ENCODE measurements at places on chromosomes 16 and 17. TPM values are rescaled to one million over a fixed set of nuclear protein-coding genes. Genes with fewer than 3 reads are reported as not detected.

DNA sequence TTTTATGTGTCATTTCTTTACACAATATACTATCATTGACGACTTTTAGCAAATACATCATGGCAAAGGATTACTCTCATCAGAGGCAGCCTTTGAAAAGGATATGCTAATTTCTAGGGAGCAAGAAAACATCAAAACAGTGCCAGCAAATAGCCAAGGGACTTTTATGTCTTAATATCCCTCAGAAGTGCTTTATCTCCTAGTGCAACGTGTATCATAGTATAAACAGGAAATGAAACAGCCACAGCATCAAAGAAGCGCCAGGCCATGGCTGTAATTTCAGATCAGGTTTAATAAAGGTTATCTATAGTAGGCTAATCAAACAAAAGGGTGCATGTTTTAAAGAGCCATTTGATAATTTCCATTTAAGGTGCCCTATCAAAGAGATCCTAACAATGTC lies 159.9 kb downstream of the AXIN2 start:
- DNase-seq, result no peak

GRCh38 chr16:85546585-85547447 lies 66.3 kb upstream of the GSE1 start:
- no peak for DNase-seq

- no peak for DNase-seq
Observed at GRCh38 chr17:49972486-49973270, 3.7 kb downstream of the DLX4 start.

ENPP7 gene
- 136 TPM for polyA plus RNA-seq

CHCT1 gene
- not detected for polyA plus RNA-seq

MED1 gene
- 27.8 TPM for polyA plus RNA-seq

DNA sequence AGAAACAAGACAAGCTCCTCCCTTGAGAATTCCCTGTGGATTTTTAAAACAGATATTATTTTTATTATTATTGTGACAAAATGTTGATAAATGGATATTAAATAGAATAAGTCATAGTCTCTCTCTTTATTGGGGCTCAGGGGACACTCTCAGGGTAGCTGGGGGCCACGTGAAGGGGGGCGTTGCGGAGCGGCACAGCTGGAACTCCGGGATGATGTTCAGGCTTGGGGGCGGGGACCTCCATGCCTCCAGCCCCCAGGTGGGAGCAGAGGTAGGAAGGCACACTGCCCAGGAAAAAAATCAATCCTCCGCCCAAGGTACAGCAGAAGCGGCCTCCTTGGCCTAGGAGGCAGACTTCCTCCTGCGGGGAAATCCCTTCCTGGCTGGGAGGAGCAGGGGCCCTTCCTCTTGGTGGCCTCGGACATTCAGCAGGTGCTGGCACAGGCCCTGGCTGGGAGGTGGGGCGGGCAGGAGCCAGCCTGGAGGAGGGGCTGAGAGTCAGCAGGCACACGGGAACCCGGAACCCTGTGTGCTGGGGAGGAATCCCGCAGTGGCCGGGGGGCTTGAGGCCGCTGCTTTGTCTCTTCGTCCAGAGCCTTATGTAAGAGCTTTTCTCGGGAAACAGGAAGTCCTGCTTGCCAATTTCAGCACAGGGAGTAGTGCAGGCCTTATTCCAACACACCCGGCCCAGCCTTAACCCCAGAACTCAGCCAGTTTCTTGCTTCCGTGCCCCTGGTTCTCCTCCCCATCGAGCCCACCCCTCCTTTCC lies 591 bp upstream of the TNFSF13 start:
- DNase-seq, result peak; percentile 97

GRCh38 chr17:57251211-57251787 lies 5.0 kb upstream of the MSI2 start:
- no peak for DNase-seq

DNA sequence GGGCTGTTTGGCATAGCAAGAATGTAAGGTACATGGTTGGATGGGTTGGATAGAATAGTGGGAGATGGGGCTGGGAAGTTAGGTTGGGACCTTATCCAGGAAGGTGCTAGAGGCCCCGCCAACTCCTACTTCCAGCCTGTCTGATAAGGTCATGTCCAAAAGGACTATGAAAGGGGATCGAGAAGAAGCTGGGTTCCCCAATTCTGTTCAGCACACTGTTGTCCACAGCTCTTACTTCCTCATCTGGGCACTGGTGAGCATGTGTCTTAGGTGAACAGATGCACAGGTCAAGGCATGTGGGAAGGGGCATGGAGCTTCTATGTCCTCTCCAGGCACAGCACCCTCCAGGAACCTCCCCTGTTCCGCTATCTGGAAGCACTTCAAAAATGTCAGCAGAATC lies 5.6 kb upstream of the ULK2 start:
- no peak for DNase-seq

DNA sequence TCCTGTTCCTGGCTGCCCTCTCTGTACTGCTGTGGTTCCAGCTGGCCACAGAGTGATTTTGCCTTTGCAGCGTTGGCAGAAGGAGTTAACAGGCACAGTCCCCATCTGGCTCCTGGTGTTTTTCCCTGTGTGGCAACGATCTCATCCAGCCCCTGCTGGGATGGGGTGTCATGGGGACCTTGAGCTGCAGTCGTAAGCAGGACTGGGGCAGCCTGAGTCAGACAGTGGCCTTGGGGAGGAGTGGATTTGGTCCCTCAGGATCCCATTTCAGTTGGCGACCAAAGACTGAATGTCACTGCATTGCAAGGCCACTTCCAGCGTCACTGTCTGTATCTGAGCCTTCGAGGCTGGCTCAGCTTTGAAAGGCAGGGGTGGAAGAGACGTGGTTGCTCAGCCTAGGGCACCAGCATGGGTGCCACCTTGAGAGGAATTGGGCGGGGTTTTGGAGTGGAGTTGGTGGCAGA lies 11.9 kb downstream of the TMEM94 start:
- DNase-seq, result no peak

OR3A3 gene
- polyA plus RNA-seq, result not detected

CES5A gene
- not detected for polyA plus RNA-seq

DNA sequence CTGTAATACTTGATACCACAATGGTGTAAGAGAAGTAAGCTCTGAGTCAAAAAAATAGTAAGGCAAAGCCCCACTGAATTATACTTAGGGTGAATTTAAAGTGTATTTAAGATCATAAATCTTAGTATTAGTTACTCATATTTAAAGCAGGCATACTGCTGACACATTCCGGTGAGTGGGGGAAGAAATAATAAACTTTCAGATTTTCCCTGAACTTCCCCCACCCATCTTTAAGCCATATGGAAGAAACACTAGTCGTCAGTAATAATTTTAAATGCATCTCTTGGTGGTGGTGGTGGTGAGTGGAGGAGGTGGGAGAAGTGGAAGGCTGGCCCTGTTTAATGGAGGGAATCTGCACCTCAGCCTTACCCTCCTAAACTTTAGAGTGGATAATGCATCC lies 20.5 kb downstream of the MPHOSPH6 start:
- no peak for DNase-seq

DNA sequence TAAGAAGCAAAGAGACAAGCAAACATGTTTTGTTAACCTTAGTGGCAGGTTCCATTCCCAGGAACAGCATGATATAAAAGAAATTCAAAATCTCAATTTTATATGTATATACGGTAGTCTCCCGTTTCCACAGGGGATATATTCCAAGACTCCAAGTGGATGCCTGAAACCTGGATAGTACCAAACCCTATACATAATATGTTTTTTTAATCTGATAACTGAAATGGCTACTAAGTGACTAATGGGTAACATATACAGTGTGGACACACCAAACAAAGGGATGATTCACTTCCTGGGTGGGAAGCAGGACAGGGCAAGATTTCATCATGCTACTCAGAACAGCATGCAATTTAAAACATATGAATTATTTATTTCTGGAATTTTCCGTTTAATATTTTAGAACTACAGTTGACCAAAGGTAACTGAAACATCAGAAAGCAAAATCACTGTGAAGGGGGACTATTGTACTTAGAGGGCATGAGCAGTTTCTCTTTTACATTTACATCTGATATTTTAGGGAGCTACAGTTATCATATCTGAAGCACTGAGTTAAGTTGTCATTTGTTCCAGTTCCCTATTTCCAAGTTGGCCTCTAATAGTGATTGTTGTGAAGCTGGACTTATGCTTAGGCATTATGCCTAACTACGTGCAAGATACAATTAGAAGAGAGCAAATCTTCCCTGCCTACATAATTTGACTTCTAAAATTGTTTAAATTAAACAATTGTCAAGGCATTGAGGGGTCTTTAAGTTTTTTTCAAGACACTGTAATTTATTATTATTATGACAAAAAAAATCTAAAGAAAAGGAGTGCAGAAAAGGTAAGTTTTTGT lies 34.1 kb upstream of the ABCA6 start:
- DNase-seq, result no peak

USH1G gene
- polyA plus RNA-seq, result 1.5 TPM

DNA sequence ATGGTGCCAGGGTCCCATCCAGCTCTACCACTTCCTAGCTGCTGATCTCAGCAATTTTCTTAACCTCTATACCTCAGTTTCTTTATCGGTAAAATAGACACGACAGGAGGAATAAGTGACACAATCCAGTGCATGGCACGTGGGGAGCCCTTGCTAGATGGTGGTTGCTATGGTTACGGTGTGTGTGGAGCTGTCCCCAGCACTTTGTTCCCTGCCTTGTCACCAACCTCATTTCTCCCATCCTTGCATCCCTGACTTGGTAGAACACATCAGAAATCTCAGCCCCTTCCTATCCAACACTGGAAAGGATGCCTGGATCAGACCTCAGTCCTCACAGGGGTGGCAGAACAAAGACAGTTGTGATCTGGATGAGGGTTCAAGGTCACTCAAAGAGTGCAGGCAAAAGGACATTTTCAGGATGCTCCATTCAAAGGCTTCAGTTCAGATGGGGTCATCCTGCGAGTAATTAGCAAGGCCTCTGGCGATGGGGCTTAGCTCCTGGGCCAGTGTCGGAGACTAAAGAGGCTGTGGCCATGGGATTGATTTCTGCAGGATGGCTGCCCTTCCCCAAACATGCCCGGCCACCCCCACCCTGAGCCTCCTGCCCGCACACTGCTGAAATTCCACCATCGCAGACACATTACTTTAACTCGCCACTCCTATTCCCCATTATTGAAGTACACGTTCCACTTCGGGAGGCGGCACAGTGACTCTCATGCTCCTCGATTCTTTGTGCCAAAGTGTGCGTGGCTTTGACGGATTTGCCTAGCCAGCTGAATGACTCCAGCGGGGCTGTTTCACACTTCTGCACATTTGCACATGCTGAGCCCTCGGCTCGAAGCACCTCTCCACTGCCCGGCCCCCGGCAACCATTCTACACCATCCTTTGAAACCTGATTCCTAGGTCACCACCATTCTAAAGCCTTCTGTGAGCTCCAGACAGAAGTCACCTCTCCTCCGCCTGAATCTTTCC lies 40.3 kb downstream of the WNT3 start:
- DNase-seq, result no peak

DNA sequence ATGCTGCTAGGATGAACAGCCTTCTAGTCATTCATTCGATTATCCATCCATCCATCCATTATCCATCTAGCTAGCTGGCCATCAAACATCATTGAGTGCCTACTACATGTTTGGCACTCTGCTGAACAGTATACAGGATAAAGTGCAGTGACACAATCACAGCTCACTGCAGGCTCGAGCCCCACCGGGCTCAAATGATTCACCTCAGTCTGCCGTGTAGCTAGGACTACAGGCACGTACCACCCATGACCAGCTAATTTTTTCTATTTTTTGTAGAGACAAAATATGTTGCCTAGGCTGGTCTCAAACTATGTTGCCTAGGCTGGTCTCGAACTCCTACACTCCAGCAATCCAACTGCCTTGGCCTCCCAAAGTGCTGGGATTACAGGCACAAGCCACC lies 50.0 kb downstream of the SSH2 start:
- no peak for DNase-seq

DNA sequence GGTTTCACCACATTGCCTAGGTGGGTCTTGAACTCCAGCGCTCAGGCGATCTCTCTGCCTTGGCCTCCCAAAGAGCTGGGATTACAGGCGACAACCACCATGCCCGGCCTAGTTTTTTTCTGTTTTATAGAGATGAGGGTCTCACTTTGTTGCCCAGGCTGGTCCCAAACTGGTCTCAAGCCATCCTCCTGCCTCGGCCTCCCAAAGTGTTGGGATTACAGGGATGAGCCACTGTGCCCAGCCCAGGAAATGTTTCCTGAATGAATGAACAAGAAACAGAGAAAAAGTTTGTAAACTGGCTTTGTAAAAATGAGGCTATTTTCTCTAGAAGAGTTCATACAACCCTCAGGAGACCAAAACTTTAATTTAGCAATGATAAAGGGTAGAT lies 68.0 kb downstream of the WWP2 start:
- DNase-seq, result no peak

TMEM114 gene
- polyA plus RNA-seq, result 0.49 TPM

HP gene
- polyA plus RNA-seq, result 0.73 TPM

DNA sequence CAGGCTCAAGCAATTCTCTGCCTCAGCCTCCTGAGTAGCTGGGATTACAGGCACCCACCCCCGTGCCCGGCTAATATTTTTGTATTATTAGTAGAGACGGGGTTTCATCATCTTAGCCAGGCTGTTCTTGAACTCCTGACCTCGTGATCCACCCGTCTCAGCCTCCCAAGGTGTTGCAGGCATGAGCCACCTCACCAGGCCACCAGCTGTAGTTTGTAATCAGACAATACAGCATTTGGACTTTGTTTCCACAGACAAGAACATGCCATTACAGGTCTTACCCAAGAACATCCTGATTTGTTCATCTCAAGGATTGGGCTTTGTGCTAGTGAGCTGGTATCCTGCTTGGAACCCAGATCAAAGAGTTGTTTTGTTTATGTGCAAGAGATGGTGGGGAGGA lies 30.1 kb downstream of the C17orf100 start:
- DNase-seq, result peak; percentile 68

DNA sequence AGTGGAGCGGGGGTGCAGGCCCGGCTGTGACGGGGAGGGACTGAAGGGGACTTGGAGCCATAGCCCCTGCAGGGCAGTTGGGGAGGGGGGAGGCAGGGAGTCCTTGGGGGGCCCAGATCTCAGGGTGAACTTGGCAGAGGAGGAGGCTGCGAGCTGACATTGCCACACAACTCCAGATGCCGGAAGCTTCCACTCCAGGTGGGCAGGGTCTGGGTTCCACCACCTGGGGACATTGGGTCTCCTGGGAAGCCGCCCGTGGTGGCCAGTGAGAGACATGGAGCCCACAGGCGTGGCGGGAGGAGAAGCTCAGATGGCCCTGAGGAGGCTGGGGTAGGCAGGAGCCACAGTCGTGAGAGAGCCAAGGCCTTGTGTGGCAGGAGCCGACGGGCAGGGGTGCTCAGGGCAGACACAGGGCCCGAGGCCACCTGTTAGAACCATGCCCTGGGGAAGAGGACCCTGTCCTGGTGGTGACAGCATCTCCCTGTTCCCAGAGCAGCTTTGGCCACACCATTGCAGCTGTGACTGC lies 18.2 kb upstream of the GAA start:
- DNase-seq, result no peak
